ENCODE measurements at places on chromosomes 5 and 9.
A peak's percentile ranks its signal among the peaks of the same experiment; 100 is the strongest.

DNA sequence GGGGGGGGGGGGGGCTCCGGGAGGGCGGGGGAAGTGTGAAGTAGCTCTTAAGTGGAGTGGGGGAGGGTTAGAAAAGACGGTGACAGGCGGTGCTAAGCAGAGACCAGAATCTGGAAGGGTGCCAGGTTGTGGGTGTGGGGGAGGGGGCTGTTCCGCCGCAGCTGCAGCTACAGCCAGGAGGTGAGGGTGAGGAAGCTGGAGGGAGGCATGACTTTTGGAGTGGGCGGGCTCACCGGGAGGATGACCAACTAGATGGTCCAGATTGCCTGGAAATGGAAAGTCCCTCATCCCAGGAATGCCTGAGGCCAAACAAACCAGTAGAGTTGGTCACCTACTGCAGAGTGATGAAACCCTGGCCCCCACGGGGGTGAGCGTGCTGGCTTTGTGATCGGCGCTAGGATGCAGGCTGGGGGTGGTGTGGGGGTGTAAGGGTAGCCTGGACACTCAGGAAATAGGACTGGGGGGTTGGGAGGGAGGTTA is 158.1 kb upstream of the SHB start:
- DNase-seq, result peak; percentile 79

DNA sequence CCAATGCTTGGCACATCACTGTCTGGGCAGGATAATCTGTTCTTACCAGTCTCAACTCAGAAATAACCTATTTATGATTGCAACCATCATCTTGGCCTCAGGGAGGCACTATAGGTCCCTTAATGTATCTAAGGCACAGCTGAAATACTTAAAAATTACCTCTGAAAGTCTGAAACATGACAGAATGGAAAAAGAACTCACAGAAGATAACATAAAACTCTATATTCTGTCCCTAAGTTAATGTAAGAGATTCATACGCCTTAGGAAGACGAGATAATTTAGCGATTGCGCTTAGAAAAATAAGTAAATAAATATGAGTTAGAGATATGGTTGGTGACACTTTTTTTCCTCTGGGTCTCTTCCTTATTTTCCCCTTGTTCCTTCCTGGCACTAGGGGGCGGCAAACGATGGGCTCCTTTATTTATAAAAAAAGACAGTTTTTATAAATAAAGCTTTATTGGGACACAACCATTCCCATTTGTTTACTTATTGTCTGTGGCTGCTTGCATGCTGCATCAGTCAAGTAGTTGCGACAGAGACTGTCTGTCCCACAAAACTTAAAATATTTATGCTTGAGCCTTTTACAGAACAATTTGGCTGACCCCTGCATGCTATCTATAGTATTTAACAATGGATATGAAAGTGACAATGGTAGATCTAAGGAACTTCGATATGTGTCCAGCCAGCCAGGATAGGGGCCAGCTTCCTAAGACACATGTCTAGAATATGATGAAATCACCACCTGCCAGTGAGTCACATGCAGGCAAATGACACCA is 79.6 kb downstream of the PDE4D start:
- DNase-seq, result no peak

DNA sequence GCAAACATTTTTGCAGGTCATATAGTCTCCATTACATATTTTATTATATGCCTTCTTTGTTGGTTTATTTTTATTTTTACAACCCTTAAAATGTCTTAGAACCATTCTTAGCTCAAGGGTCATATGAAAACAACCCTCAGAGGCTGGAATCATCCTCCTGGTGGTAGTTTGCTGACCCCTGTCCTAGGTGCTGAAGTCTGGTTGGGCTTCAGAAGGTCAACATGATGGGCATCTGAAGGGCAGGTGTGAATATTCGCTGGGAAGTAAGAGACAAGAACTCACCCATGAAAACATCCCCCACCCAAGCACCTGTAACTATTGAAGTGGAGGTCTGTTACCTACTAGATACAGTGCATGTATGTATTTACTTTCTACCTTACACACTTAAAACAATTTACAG is 75.4 kb downstream of the OSMR start:
- DNase-seq, result no peak

- DNase-seq, result no peak
These were observed 33.7 kb upstream of the MACIR start for GRCh38 chr5:103224894-103225246.

DNA sequence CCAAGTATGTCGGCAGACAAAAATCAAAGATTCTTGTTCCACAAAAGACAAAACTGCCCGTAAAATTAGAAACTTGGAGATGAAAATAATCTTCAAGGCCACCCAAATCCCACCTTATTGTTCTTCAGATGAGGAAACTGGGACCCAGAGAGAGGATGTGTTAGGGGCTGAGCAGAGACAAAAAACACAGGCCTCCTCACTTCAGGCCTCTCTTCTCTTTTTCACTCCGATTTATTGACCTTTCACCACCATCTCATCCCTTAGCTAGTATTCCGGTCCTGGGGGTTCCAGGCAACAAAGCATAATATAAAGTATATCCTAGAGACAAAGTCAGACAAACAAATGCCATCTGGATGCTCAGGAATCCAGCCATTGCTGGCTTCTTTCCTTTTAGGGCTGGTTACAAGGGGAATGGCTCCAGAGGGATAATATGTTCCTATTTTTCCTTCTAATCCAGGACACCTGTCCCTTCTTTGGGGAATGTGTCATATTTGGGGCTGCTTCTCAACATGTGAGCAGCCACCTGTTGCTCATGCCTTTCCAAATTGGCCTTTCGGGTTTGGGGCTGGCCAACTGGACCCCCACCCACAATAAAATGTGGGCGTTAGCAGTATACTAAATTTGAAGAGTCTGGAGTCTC is 42.2 kb upstream of the AFAP1L1 start:
- no peak for DNase-seq

DNA sequence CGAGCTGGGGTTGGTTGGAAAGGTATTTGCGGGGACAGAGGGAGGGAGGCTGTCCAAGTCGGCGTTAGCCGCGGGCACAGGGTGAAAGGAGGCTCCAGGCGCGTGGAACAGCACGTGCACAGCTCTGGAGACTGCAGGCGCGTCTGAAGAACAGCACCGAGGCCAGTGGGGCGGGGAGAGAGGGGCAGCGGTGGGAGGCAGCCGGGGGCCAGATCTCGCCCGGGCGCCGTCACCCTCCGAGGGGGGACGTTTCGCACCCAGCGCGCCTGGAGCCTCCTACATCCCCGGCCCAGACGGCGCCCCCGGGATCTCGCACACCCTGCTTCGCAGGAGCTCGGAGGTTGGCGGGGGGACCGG is 79.6 kb downstream of the NTNG2 start:
- DNase-seq, result no peak

DNA sequence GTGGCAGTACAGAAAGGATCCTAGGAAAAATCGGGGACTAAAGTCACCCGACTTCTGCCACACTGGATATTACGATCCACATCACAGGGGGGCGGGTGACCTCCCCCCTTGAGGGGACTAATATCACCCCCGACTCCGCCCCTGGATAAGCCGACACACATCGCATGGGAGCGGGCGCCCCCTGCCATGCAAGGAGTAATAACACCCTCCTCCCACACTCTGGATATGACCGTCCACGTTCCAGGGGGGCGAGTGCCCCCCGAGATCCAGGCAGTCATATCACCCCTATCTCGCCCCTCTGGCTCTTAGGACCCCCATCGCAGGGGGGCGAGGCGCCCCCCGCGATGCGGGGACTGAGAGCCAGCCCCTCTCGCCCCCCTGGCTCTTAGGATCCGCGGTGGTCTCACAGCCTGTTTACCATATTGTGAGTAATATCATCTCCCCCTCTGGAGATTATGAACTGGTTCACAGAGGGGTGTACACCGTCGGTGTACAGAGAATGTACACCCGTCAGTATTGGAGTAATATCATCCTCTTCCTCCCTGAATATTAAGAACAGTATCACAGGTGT is 423.0 kb downstream of the DIRAS2 start:
- DNase-seq, result no peak

DNA sequence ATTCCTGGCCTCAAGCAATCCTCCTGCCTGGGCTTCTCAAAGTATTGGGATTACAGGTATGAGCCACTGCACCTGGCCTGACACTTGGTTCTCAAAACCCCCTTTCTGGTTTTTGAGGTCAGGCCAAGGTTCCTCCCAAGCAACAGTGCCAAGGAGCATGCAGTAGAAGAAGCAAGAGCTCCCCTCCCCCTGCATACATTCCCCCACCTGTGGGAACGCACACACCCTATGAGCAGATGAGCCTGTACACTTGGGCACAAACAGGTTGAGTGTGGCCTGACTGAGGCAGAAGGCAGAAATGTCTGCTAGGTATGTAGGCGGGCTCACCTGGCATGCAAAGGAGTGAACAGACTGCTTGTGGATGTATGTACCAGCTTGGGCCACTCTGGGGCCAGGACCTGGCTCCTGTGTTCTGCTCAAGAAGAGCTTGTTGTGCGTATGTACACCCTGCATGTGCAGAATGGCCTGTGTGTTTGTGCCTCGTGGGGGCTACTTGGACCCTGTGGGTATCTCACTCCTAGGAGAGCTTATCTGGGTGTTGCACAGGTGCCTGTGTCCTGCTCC is 1.7 kb downstream of the GPRIN1 start:
- DNase-seq, result no peak

DNA sequence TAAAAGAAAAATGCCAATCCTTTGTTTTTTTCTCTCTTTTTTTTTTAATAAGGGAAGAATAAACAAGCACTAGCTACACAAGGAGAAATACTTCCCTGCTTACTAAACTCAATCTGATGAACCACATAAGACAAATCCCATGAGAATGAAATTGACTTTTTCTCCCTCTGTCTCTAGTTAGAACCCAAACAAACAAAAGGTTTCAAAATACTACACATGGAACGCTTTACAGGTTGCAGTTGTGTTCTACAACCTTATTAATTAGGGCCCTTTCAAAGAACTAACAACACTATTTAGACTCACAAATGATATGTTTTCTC is 124.5 kb downstream of the PDE4D start:
- DNase-seq, result no peak

- no peak for DNase-seq
These were observed 246.6 kb downstream of the ENC1 start for GRCh38 chr5:74393943-74394342.

DNA sequence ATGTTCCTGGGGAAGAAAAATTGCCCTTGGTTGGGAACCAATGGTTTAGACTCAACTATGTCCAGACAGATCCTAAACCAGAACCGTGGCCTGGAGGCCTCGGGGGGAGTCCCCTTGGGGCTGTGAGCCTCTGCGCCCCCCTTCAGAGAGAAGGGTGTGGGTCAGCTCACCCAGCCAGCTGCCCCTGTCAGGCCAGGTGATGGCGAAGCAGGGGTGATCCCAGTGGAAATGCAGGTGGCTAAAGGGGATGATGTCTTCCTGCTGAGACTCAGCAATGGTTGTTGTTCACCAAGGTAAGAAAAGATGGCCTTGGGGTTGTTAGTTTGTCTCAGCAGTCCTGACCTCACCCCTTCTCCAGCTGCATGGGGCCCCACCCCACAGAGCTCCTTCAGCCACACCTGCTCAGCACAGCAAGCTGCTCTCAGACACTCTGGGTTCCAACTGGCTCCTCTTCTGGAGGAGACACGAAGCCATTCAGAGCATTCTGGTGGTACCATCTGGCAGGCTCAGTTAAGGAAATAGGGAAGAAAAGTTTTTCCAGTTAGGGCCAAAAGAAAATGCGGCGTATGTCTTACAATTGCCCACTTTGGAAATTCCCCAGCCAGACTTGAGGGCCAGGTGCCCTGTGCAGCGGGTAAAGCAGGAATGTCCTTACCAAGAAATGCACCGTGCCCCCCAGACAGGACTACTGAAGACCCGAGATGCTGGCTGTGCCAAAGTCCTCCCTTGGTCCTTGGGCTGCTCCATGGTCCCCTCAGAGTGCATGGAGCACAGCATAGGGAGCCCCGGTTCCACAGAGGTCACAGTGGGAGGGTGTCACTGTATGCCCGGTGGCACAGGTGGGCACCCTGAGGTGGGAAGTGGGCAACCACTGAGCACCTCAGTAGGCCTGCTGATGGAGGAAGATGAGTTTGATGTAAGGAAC is 90.2 kb downstream of the NSUN2 start:
- DNase-seq, result peak; percentile 40

GRCh38 chr5:119582987-119583386 is 46.4 kb upstream of the FAM170A start:
- no peak for DNase-seq

- DNase-seq, result no peak
These were observed 35.6 kb downstream of the NTRK2 start for GRCh38 chr9:84705128-84705527.

DNA sequence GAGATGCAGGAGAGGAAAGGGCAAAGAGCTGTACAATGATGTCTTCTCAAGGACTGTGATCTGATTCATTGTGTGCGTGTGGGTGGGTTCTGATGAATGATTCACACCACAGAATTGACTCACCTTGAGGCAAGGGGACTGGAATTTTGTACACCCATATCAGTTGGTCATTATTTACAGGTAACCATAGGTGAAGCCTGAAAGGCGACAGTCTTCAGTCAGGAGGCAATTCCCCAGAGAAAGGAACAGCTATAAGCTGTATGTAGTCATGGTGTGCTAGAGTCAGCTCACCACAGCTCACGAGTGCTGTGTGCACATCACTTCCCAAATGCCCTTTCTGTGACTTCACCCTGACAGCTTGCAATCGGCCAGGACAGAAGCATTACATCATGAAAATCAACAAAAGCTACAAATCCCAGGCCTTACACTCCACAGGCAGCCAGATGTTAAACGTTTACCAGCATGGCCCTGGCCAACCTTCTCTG is 87.6 kb upstream of the RPS23 start:
- DNase-seq, result no peak

GRCh38 chr5:157532022-157532421 is 43.6 kb downstream of the ADAM19 start:
- DNase-seq, result no peak

GRCh38 chr9:76394195-76394959 is at the start of gene RFK:
RFK (minus strand) TSS chr9:76394426; CDS start chr9:76394171, 255 bp downstream.
- DNase-seq, result peak; percentile 93

DNA sequence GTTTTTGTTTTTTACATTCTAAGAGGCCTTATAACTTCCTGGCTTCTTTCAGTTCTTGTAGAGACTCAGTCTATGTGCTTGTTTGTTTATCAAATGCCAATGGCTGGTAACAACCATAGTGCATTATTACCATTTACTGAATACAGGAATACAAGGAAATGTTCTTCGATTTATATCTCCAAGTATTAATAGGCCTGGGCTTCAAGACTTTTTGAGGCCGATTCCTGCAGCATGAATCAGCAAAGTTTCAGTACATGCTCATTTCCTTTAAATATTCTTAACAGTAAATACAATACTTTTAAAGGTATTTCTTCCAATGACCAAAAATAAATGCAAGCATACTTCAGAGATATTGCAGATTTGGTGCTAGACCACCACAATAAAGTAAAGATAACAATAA is 535.3 kb downstream of the EFNA5 start:
- DNase-seq, result no peak

- no peak for DNase-seq
These were observed 402.7 kb downstream of the SPOCK1 start for GRCh38 chr5:137096149-137097103.
